ENCODE measurements at places on chromosomes 7 and 10. TPM values are rescaled to one million over a fixed set of nuclear protein-coding genes. Genes with fewer than 3 reads are reported as not detected.

GRCh38 chr7:144384555-144385245 is 18.8 kb downstream of the NOBOX start:
- DNase-seq = peak; percentile 82

DNA sequence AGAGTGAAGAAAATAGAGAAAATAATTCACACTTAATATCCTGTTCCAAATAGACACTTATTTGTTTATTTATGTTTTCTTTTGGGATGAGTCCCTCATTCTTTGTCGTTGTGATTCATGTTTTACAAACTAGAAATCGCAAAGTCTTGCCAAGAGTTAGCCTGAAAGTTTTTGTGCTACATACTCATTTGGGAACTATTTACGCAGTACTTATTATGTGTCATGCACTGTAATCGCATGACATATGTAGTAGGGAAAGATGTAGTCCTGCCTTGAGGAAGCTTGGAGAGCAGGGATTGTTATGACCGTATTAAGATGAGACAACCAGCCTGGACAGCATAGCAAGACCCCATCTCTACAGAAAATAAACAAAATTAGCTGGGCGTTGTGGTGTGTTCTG is 189.3 kb downstream of the ABCA13 start:
- peak; percentile 38 for DNase-seq

The C7orf57 gene
- 0.62 TPM for total RNA-seq

DNA sequence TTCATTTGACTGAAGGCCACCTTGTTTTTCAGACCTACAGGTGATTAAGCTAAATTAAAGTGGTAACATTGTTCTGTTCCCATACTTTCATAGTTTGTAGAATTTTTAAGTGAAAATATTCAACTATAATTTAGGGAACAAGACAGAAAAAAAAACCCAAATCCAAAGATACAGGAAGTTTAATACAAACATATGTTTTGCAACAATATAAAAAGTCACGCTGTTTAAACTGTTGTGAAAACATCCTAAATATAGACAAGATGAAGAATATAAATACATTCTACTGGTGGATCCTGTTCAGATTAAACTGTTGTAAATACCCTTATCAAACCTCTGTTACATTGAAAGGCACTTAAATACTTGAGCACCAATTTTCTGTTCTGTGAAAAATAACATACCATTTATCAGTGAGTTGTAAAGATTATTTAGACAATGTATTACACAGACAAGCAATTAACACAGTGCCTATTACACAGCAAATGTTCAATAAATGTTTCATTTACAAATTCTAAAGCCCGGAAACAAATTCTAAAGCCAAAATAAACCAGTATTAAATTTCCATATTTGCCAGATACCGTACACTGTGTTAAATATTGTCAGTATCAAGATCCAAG is 14.2 kb downstream of the ASZ1 start:
- no peak for DNase-seq

- peak; percentile 49 for DNase-seq
Measured at GRCh38 chr7:39644170-39644569, 20.8 kb downstream of the RALA start.

The FAM25G gene
- total RNA-seq = not detected

The SAMD9 gene
- total RNA-seq = 132 TPM

The CH25H gene
- 3.2 TPM for total RNA-seq

Data from M059J (cell line).